ENCODE measurements at places on chromosomes 3 and 15. TPM values are rescaled to one million over a fixed set of nuclear protein-coding genes. Genes with fewer than 3 reads are reported as not detected.

SLC28A1 gene
- total RNA-seq = not detected

DNA sequence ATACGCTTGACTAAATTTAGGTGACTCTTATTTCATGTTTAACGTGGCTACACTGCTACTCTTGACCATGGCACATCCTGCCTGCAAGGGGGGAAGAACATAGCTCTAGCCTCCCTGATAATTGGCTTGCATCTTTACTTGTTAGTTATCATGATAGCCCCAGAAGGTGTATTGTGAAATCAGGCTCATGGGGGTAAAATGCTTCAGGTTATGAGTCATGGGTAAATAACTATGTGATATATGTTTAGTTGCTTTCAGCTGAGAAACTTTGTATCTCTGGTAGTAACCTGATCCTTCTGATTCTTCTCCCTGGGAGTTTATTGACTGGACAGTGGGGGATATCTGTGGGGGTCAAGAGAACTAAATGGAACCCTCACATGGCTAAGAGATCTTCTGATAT is 660.8 kb upstream of the UBE2E2 start:
- H3K4me3 ChIP-seq = no peak overlapping the region
- no peak overlapping the region for H3K27ac ChIP-seq
- H3K4me1 ChIP-seq = no peaks in the 10 kb centered on the region
- no peaks in the 10 kb centered on the region for H3K36me3 ChIP-seq
- DNase-seq = no peak

STRA6 gene
- total RNA-seq = not detected

SUCNR1 gene
- not detected for total RNA-seq

NR2E3 gene
- 0.25 TPM for total RNA-seq
